Fibroblast of skin of right biceps (primary cell): ENCODE measurements at places on chromosomes 1 and 21.

- no peak for DNase-seq
Observed at GRCh38 chr1:99532276-99532580, 113.7 kb upstream of the PALMD start.

- no peak for DNase-seq
Observed at GRCh38 chr1:81209461-81209860, 591.3 kb upstream of the ADGRL2 start.

GRCh38 chr1:3352952-3353331 lies 101.5 kb upstream of the ARHGEF16 start:
- DNase-seq = no peak

GRCh38 chr1:7842517-7842916 lies 10.3 kb downstream of the UTS2 start:
- no peak for DNase-seq

GRCh38 chr1:101236516-101237228 lies at the start of gene S1PR1:
S1PR1 (plus strand) TSS chr1:101237019; CDS start chr1:101238985, 1,966 bp downstream.
- peak; percentile 79 for DNase-seq

- DNase-seq = no peak
Observed at GRCh38 chr1:115873184-115873583, 32.3 kb upstream of the NHLH2 start.

DNA sequence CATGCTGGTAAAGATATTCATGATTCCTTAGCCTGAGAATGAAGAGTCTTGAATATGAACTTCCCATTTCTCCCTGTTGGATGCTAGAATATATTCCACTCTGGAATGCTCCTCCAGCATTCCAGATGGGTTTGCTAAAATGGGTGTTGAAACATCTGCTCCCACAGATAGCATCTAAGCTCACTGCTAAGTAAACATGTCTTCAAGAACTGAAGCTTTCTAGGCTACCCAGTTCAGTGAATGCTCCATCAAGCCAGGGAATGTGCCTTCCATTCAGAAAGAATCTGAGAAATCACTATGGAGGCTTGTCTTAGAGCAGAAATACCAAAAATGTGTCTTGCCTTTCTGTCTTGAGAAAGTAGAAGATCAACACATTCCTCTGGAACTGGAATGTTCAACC lies 81.1 kb downstream of the TNFSF18 start:
- DNase-seq = peak; percentile 89

DNA sequence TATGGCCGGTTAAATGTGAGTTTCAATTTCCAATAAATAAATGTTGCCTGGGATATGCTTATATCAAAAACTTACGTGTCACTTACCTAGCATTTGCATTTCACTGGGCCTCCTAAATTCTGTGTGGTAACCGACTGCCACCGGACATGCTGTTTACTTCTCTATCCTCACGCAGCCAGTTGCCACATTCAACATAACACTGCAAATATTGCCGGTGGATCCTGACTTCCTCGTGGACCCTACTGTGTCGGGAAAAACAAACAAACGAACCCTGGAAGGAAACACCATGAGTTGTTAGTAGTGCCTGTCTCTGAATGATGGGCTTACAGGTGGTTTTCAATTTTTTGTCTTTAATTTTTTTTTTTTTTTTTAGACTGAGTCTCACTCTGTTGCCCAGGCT lies 54.1 kb downstream of the RIPK4 start:
- DNase-seq = no peak

DNA sequence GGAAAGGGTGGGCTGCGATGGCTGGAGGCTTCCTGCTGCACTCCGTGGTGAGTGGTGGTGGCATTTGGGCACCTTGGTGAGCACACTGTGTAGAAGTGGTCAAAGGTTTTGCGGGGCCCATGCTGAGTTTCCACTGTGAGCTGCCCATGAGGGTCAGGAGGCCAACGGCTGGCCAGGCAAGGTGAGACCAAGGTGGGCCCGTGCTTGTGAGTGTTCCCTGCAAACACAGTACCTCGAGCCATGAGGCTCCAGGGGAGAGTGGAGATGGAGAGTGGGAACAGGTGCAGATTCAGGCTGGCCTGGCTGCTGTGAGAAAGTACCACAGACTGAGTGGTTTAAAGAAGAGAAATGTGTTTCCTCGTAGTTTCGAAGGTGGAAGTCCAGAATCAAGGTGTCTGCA lies 40.8 kb downstream of the AJAP1 start:
- no peak for DNase-seq

DNA sequence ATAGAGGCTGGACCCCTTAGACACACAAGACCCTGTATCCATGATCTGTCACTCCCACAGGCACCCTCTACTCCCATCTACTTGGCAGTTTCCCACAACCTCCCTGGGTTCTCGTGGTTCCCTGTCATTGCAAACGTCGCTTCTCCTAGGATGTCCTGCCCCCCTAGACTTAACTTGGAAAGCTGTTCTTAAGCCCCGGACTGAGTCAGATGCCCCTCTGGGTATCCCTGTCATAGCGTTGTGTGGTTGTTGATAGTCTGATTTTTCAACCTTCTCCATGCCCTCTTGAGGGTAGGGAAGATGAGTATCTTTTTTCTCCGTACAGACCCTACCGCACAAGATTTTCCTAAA lies 11.8 kb downstream of the RCC1 start:
- peak; percentile 45 for DNase-seq

DNA sequence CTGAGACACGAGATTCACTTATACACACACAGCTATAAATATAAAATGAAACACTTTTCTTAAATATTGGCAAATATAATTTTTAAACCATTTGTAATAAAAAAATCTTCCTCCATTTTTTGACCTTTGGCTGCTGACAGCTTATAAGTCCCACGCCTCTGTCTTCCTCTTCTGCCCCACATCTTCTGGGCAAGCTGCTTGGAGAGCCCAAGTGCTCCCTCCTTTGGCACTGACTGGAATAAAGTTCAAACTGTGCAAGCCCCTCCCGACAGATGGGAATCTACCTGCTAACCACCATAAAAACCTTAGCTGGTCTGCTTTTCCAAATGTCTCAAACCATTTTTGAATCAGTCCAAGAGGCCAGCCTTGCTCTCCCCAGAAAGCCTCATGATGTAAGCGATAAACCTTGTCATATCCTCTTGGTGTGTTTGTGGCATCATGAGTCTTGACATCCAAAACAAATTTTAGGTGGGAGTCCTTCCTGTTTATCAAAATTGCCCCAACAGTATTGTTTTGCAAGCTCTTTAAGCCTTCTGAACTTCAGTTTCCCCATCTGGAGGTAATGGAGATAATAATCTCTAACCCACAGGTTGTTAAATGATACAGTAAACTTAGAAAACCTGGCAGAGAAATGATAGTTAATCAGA lies 99.8 kb downstream of the SNX7 start:
- peak; percentile 3 for DNase-seq

DNA sequence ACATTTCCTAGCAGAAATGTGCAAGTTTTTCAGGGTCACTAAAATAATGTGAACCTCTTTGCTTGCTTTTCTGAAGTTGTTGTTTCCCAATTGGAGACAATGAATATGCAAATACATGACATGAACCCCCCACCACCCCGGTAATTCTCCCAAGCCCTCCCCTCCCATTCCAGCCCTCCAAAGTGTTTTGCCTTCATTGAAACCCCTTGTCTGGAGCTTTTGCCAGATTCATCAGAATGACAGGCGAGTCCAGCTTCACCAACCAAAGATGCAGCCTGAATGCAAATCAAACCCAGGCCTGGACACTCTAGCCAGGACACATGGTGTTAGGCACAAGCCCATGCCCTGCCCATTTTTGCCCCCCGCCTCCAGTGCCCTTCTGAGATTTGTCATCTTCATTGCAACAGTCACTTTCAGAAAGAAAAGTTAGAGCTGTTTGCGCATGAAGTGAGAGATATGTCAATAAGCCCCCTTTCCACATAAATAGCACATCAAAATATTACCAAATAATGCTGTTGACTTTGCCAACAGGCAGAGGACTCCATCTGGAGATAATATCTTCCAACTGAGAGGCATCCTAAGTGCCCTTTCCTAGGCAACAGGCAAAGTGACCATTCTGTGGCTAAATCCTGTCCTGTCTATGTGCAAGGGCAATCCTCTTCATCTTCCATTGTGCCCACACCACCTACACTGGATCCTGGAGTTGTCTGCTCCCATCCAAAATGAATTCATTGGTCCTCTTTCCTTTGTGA lies 145.6 kb upstream of the NFIA start:
- DNase-seq = no peak

- peak; percentile 36 for DNase-seq
Observed at GRCh38 chr1:7042322-7043190, 257.3 kb downstream of the CAMTA1 start.

DNA sequence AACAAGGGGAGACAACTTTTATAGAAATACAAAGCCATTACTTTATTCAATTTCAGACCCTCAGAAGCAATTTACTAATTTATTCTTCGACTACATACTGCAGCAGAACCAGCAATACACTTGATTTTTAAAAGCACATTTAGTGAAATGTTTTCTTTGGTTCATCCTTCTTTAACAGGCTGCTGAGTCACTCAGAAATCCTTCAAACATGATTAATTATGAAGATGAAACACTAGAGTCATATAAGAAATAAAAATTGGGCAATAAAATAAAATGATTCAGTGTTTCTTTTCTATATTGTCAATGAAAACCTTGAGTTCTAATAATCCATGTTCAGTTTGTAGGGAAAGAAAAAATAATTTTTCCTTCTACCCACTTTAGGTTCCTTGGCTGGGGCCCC lies 47.0 kb downstream of the CHML start:
- DNase-seq = peak; percentile 44

DNA sequence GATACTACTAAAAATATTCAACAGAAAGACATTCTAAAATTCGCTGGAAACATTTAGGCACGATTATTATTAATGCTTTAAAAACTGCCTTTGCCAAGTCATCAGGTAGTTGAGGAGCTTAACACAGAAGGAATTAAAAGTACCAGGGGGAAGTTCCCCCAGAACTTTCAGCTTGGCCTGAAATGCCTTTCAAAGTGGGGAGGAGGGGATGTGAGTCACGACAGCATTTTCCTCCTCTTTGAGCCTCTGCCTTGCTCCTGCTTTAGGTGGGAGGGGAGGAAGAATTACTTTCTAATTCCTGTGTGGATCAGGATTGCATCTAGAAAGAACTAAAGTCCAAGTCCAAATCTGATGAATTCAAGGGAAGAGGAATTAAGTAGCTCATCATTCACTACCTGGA lies 183.7 kb downstream of the CLIC6 start:
- DNase-seq = peak; percentile 46

DNA sequence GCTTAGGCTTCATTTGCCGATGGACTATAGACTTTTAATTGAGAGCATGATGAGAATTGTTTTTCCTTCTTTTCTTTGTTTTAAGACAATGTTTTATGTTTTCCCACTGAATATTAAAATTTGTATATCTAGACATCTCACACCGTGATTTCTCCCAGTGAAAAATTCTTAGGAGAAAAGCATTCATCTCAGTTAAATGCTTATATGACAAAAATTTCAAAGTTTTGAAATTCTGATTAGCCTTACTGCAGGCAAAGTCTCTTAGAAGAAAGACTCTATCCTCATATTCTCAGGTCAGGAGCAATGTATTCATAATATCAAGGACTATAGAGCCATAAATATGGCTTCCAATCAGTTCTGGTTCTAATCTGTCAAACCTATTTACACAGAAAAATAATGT lies 2085.0 kb downstream of the NCAM2 start:
- DNase-seq = no peak

DNA sequence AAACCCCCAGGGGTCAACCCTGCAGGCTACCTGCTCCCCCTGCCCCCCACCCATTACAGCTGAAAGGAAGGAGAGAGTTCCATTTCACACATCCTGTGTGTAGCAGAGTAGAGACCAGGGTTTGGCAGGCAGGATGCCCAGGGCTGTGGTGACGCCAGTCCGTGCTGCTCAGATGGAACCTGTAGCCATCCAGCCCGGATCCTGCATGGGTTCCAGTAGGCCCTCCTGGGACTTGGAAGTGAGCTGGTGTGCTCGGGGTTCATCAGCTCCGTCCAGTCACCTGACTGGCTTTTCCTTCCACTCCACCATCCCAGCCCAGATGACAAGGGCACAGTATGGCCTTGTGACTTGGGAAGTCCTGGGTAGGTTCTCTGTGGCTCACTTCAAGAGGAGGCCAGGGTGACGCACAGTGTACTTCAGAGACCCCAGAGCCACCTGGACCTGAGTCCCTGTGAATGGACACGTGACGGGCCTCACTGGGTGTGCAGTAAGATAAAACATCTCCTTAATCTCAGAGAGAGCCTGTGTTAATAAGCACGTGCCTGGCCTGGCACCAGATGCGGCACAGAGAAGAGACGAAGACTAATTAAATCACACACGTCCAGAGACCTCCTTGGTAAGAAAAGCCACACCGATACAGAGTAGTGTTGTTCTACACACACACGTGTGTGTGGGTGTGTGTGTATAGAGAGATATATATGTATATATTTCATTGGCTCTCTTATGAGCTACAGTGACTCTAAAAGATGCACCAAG lies 16.0 kb downstream of the ITPKB start:
- DNase-seq = no peak
